HT1080 (cell line): ENCODE measurements at places on chromosomes 5 and 9.
A peak's percentile ranks its signal among the peaks of the same experiment; 100 is the strongest.

- peak; percentile 55 for DNase-seq
Observed at GRCh38 chr5:59174248-59174844, 591.5 kb downstream of the RAB3C start.

- DNase-seq, result no peak
Observed at GRCh38 chr5:101292199-101292598, 389.1 kb upstream of the ST8SIA4 start.

DNA sequence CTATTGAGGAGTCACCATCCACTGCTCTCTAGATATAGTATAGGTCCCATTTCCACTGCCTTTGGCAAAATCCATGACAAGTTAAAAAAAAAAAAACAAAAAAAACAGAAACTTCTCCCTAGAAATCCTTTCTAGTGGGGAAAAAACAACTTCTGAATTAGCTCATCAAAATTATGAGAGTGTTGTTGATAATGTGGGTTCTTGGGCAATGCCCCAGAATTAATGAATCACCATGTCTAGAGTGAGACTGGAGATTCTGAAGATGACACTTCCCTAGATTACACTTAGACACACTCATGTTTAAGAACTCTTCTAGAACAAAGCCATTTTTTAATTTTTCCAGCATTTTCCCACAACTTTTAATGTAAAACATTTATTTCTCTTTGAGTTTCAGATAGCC is 728.0 kb upstream of the C9orf72 start:
- DNase-seq, result peak; percentile 20

DNA sequence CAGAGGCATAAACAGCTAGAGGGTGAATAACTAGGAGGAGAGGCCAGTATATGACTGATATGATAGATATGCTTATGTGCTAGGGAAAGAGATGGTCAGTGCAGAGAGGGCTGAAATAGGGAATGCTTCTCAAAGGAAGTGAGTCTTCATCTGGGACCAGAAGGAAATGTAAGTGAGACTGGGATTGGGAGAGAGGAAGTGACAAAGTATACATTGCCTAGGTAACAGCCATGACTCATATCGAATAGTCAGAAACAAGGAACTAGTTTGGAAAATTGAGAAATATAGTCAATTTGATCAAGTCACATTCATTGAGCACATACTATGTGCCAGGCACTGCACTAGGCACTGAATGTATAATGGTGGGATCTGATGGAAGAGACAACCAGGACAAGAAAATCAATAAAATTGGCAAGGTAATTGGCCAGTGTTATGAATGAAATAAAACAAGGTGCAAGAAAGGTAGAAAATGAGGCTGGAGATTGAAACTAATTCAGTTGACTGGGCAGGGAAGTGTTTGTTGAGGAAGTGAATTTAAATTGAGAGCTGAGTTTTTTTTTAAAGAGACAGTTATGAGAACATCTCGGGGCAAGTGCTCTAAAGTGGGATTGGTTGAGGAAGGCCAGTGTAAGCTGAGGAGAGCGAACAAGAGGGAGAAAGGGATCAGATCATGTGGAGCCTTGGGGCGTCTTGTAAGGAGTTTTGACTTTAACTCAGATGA is 4.3 kb downstream of the ERAP2 start:
- DNase-seq, result peak; percentile 97

DNA sequence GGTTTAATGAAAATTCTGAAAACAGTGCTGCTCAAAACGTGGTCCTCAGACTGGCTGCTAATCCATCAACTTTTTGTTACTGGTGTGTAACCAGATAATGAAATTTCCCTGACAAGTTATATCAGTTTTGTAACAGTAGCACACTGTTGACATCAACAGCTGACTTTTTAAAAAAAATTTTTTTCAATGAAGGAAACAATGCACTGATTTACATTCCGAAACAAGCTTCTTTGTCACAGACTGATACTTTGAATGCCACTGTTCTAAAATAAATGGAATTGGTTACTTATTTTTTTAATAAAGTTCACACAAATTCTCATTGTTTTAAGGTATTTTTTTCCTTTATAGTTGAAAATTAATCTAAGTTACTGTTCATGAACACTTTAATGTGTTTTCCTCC is 169.1 kb downstream of the NIPBL start:
- DNase-seq, result no peak

GRCh38 chr9:34097865-34098264 is 28.6 kb downstream of the DCAF12 start:
- no peak for DNase-seq

DNA sequence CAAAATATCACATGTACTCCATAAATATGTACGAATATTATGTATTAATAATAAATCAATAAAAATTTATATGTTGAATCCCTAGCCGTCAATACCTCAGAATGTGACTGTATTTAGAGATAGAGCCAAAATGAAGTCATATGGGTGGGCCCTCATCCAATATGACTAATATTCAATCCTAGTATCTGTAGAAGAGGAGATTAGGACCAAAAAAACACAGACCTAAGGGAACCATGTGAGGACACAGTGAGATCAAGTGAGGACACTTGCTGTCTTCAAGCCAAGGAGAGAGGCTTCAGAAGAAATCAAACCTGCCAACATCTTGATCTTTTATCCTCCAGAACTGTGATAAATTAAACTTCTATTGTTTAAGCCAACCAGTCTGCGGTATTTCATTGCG is 3.7 kb upstream of the AMACR start:
- no peak for DNase-seq

DNA sequence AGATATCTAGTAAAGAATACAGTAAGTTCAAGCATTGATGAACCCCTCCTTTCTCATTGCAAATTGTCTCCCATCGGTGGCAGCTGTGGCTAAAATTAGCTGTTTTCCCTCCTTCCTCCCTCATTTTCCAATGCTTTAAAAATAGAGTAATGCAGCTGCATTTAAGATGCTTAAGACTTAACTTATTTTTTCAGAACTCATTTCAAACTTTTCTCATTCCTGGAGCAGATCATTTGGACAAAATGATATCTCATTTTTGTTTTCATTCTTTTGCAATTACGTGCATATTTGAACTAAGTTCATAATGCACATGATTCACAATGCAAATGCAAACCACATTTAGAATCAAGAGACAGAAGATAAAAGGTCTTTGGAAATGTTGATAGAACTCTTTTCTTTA is 14.6 kb downstream of the HSPB3 start:
- no peak for DNase-seq

DNA sequence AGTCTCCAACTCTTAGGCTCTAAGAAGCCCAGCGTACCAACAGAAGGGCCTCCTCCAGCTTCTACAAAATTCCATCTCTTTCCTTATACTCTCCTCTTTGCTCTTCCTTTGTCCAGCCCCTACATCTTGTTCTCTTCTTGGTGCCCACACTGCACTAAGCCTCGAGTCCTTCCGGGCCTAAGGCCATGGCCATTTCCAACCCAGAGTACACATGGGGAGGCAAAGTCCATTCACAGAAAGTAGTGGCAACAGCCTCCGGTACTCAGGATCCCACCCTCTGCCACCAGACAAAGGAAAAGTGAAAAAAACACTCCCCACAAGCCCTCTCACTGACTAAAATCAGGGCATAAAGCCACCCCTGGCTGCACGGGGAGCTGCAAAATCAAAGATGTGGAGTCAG is 60.3 kb downstream of the SAXO1 start:
- DNase-seq, result no peak

DNA sequence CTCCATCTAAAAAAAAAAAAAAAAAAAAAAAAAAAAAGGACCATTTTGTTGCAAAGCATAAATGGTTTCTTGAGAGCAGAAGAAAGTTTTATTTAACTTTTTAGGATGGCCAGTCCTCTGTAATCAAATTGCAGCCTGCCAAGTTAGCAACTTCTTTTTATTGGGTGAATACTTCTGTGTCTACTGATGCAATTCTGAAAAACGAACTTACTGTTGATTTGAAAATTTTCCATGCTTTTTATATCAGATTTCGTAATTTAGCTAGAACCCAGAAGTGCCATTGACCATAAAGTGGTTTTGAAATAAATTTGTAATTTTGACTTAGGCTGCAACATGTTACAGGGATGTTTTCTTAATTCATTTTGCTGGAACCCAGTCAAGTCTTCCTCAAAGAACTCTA is 269.1 kb upstream of the ACTBL2 start:
- no peak for DNase-seq

DNA sequence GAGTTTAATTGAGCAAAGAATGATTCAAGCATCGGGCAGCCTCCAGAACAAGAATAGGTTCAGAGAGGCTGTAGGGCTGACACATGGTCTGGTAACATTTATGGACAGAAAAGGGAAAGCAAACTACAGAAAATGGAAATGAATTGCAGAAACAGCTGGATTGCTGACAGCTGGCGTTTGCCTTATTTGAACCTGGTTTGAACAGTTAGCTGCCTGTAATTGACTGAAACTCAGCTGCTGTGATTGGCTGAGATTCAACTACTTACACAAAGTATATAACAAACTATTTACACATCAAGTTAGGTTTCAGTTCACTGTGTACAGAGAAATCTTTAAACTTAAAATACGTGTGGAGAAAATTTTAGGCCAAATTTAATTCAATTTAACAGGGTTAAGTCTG is 441.7 kb downstream of the PRELID2 start:
- DNase-seq, result no peak
